ENCODE measurements at places on chromosomes 16 and 17.

DNA sequence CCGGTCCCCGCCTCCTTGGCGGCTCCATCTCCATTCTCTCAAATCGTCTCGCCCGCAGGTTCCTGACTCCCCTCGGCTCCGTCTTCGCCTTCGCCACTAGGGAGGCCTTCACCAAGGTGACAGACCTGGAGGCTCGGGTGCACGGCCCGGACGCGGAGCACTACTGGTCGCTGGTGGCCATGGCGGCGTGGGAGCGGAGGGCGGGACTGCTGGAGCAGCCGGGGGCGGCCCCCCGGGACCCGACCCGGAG is 862 bp downstream of the GLTPD2 start:
- no peak for DNase-seq

DNA sequence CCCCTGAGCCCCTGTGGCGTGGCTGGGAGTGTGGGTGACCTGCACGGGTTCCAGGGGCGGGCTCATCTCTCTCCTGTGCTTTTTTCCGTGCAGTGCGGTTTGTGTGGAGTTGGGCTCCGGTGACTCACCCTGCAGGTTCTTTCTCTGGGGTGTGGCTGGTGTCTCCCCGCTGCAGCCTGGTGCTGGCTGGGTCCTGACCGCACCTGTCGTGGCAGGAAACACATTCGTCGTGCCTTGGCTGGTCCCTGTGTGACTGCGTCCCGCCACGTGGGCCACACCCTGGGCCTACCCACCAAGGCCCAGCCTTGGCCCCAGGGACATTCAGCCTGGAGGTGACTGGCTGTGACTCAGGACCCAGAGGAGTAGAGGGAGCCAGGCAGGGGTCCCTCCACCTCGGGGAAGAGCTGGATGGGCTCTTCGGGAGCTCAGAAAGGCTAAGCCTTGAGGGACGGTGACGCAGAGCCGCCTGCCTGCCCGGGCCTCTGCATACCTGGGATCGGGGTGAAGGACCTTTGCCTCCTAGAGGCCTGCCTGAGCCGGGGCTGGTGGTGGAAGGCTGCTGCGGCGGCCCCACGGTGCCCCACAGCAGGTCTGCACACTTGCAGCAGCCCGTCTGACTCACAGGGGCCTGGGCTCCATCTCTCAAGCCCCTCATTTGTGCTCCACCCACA is 7.8 kb downstream of the TRAF7 start:
- no peak for DNase-seq

- peak; percentile 87 for DNase-seq
Observed at GRCh38 chr17:78748048-78748729, 33.9 kb downstream of the CYTH1 start.

DNA sequence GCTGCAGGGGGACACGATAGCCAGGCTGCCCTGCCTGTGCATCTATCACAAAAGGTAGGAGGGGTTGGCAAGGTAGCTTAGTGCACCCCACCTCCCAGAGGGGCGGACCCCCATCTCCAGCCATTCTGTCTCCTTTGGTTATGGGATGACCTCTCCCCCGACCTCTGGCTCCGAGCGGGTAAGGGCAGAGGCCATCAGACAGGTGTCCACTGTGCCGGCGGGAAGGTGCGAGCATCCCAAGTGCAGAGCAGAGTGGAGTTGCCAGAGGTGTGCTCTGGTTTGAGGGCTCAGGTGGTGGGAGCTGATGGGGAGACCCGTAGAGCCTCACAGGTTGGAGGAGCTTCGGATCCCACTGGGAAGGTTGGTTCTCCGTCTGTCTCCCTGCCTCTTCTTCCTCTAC is 11.7 kb downstream of the LDHD start:
- DNase-seq: no peak

GRCh38 chr17:19357761-19358160 is 4.8 kb downstream of the B9D1 start:
- DNase-seq: no peak

GRCh38 chr17:29589524-29590410 is at the start of gene GIT1:
TSS of gene GIT1 (minus strand) at chr17:29589648. CDS start at chr17:29589378, 270 bp downstream.
- DNase-seq: peak; percentile 90

DNA sequence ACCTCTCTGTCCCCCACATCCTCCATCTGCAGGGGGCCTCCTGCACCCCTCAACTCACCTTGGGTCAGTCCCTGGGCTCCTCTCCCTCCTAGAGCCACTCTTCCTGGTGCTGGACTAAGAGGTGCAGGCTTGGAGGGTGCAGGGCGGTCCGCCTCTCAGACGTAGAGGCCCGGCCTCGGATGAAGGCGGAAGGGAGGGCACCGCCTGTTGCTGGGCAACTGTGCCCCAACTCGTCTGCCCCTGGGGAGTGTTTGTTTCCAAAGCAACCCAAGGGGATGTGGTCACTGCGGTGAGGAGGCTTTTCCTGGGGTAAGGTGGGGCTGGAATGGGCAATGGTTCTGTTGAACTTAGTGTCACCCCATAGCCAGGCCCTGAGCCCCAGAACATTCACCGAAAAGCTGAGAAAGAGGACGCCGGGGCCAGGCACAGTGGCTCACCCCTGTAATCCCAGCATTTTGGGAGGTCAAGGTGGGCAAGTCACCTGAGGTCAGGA is at the start of gene C16orf54:
TSS of gene C16orf54 (minus strand) at position 138 of the 493 bp plus-strand sequence. CDS start 1,039 bp downstream, outside the sequence.
- DNase-seq: peak; percentile 95

DNA sequence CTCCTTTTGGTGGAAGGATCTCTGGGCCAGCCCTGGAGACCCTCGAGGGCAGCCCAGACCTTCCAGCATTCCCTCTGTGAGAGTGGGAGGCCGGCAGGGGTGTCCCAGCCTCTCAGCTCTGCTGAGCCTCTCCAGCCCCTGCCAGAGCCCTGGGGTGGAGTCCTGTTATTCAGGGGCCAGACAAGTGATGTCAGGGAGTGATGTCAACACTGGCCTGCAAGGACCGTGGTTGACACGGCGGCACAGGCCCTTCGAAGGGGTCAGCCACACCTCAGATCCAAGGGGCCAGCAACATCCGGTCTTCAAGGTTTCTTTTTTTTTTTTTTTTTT is 231.2 kb downstream of the KATNIP start:
- DNase-seq: no peak

DNA sequence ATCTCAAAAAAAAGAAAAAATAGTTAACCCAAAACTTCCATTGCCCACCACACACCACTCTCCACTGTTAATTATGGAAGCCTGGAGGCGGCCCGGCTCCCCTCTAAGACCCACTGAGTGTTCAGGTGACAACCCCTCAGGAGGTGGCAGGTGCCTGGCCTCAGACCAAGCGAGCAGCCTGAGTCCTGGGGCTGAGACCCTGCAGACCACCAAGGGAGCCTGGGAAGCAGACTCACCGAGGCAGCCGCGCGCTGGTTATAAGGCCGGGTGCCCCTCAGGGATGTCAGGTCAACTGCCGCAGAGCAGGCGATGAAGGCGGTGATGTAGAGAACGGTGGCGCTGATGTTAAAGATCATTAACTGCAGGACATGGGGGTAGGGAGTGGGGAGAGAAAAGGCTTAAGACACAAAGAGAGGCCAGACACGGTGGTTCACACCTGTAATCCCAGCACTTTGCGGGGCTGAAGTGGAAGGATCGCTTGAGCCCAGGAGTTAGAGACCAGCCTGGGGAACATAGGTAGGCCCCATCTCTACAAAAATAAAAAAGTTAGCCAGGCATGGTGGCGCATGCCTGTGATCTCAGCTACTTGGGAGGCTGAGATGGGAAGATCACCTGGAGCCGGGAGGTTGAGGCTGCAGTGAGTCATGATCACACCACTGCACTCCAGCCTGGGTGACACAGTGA is 13.3 kb downstream of the ARL2BP start:
- no peak for DNase-seq

- no peak for DNase-seq
Observed at GRCh38 chr17:31072186-31072585, 22.6 kb upstream of the NF1 start.

DNA sequence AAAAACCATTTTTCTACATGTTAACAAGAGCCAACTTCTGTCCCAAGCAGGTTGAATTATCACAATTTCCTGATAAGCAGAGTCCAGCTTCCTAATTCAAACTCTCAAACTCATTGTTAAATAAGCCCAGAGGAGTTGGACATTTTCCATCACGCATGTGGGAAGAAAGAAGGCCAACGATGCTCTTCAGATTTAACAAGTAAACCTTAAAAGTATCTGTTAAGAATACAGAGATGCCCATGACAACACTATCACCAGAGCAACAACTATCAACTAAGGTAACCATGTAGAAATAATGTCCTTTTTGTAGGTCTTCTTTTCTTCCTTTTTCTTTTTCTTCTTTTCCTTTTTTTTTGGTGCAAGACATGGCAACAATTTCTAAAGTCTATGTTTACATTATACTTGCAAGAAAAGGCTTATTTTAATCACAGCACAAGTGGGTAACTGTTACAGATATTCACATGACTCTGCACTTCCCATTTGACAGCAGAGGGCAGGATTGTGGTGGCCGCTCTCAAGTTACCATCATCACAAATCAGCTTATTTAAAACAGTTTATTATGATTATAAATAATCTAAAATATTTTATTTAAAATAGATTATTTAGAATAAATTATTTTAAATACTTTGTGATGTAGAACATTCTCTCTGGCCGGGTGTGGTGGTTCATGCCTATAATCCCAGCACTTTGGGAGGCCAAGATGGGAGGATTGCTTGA is 35.7 kb upstream of the DHRS7B start:
- no peak for DNase-seq

DNA sequence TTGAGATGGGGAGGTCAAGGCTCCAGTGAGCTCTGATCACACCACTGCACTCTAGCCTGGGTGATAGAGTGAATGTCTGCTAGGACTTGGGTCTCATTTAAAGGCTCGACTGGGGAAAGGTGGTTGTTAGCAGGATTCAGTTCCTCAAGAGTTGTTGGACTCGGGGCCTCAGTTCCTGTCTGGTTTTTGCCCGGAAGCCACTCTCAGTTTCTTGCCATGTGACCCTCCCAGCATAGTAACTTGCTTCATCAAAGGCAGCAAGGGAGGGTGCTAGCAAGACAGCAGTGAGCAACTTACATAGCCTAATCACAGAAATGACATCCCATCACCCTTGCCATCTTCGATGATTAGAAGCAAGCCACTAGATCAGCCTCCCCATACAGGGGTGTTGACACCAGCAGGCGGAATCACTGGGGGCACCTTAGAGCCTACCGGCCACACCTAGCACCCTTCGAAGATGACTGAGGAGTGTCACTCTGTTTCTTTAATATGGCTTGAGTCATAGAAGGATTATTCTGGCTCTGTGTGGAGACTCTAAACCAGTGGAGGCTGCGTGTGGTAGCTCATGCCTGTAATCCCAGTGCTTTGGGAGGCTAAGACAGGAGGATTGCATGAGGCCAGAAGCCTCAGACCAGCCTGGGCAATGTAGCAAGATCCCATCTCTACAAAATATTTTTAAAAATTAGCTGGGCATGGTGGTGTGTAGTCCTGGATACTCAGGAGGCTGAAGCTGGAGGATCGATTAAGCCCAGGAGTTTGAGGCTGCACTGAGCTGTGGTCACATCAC is 13.2 kb upstream of the SCNN1B start:
- DNase-seq: peak; percentile 60

- DNase-seq: no peak
Observed at GRCh38 chr16:76518781-76519180, 241.6 kb downstream of the CNTNAP4 start.

- peak; percentile 82 for DNase-seq
Observed at GRCh38 chr16:11094075-11094856, 149.9 kb downstream of the CLEC16A start.

GRCh38 chr16:75541236-75541635 is 5.3 kb upstream of the CHST5 start:
- no peak for DNase-seq

DNA sequence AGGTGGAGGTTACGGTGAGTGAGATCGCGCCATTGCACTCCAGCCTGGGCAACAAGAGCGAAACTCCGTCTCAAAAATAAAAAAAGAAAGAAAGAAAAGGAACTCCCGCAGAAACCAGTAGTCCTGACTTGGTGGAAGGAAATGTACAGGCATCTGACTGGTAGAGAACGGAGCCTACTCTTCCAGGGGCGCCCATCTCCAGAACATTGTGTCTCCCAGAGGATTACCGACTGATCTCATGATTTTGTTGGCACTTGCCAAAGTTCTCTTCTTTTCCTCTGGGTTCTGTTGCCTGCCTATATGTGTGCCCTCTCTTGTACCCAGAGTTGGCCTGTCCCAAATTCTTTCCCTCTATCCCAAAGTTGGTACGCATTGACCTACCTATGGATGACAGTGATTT is 24.2 kb downstream of the DDX19A start:
- no peak for DNase-seq

DNA sequence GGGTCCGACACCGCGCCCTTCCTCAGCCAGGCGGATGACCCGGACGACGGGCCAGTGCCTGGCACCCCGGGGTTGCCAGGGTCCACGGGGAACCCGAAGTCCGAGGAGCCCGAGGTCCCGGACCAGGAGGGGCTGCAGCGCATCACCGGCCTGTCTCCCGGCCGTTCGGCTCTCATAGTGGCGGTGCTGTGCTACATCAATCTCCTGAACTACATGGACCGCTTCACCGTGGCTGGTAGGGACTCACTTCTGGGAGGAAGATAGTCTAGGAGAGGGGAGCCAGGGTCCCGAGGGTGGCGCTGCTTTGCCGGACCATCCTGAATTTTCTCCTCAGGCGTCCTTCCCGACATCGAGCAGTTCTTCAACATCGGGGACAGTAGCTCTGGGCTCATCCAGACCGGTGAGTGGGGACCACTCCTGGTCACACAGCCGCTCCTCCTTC is 601 bp downstream of the SPNS1 start:
- no peak for DNase-seq

- DNase-seq: no peak
Observed at GRCh38 chr16:54425068-54425467, 138.5 kb upstream of the IRX3 start.

- no peak for DNase-seq
Observed at GRCh38 chr16:89210904-89211515, 6.5 kb upstream of the ZNF778 start.

- no peak for DNase-seq
Observed at GRCh38 chr16:55697867-55698266, 42.1 kb downstream of the SLC6A2 start.

DNA sequence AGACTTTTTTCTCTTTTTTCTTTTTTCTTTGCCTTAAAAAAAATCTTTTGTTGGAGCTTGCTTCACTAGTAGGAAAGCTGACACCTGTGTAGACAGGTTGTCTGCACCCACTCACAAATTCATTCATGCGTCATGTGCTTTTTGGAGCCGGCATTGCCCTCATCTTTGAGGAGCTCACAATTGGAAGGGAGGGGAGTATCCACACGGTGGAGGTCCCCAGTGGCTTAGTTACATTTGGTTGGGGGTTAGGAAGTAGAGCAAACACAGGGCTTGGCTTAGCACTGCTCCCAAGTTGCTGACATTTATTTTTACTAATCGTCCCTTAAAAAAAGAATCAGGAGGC is 18.7 kb upstream of the MEIOB start:
- no peak for DNase-seq

DNA sequence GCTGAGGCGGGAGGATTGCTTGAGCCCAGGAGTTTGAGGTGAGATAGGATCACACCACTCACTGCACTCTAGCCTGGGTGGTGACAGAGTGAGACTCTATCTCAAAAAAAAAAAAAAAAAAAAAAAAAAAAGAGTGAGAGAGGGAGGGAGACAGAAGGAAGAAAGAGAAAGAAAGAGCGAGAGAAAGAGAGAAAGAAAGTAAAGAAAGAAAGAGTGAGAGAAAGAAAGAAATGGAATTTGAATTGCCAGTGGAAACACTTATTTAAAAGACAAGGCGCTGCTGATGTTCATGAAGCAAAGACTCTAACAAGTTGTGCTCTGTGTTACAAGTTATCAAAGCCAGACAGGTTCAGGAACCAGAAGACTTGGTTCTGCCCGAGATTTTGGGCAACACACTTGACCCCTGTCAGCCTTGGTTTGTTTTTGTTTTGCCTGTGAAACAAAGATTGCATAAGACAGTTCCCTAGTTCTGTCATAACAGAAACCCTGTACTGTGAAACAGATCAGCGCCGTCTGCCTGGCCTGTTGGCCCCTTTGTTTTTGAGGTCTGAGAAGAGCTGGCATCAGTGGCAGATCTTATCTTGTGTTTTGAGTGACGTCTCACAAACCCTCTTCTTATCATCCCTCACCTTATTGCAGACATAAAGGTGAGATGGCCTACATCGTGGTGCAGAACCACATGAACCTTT is 55.4 kb upstream of the ENDOV start:
- no peak for DNase-seq

All from GM12865 (cell line).